ENCODE measurements at places on chromosomes 11 and 22.

DNA sequence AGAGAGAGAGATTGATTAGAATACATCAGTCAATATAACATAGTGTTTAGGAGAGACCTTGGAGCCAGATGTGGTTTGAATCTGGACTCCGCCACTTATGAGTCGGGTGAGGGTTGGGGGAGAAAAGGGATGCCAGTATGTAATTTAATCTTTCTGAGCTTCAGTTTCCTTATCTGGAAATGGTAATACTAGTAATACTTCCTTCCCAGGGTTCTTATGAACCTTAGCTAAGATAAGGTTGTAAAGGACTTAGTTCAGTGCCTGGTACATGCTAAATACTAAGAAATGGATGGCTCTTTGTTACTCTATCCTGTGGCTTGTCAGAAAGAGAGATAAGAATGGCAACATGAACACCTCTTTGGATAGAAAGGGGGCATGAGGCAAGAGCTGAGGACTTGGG, 226.1 kb upstream of the NARS2 start:
- no peak for DNase-seq

DNA sequence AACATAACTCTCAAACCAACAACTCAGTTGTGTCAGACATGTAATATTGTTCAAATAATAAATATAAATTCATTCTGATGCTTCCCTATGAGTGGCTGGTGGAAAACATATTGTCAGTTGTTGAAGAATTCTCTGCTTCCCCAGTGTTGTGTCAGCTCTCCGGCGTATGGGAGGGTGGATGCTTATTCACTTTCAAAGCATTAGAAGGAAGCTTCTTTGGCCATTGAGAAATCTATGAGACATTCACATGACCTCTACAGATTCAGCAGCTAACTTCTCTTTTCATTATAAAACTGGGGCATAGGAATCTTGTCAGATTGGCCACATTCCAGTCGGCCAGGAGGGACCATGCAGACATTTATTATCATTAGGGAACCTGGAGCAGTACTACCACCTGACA, 2.9 kb downstream of the OR51V1 start:
- DNase-seq, result no peak

- peak; percentile 23 for DNase-seq
Observed at GRCh38 chr22:39146256-39147101, 6.0 kb downstream of the CBX7 start.

- no peak for DNase-seq
Observed at GRCh38 chr22:37356922-37357321, 70.4 kb downstream of the ELFN2 start.

GRCh38 chr11:125463590-125464269, 32.3 kb downstream of the FEZ1 start:
- no peak for DNase-seq

- DNase-seq, result no peak
Observed at GRCh38 chr11:1473011-1473628, 13.5 kb downstream of the MOB2 start.

GRCh38 chr11:66242095-66242765, 26.2 kb upstream of the RAB1B start:
- DNase-seq, result no peak

DNA sequence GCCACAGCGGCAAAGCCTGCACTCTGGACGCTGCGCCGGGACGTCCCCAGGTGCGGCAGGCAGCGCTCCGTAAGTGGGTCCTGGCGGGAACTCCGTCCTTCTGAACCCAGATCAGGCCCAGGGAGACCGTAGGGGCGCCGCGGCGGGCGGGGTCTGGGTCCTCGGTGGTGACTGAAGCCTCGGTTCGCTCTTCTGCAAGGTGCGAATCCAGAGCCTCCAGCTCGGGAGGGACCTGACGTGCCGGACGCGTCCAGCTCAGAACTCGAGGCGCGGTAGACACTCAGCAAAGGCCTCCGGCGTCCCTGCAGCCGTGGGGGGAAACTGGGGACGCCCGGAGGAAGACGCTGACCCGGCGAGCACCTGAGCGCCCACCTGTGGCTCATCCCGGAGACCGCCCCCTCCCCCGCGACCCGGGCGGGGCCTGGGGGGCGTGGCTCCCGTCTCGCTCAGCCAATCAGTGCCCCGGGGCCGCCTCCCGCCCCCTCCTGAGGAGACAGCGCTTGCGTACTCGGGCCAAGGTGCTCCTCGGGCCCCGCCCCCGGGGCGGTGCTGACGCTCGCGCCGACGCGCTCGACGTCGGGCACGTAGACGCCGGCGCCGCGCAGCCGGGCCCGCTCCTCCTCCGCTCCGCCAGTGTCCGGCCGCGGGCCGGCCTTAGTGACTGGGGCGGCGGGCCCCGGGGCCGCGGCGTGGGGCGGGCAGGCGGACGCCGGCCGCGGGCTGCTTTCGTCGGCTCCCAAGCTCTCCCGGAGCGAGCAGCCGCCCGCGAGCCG, at the start of gene PPFIA1:
Gene PPFIA1, plus strand, starts transcription at position 587 of the 773 bp plus-strand sequence. CDS start 1,483 bp downstream, outside the sequence.
- DNase-seq, result peak; percentile 94

- no peak for DNase-seq
Observed at GRCh38 chr11:58059007-58059350, 28.2 kb downstream of the OR6Q1 start.

GRCh38 chr11:34275486-34275885, 82.3 kb downstream of the ABTB2 start:
- DNase-seq, result no peak

DNA sequence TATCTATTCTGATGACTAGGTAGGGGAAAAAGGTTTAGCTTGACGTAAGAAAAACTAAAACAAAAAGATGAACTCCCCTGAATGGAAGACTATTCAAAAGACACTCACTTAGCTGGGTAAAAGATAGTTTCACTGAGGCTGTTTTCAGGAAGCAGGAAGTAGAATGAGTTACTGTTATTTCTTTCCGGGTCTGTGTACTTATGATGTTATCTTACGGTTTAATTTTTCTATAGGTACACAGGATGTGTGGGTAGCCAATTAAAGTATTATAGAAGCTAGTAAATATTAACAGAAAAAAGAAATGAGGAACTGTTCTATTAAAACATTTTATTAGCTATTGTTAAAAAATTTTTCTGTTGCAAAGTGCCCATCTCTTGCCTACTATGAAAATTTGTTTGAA, 45.8 kb upstream of the MMP7 start:
- no peak for DNase-seq

- no peak for DNase-seq
Observed at GRCh38 chr11:58490827-58491226, 17.1 kb downstream of the OR5B21 start.

GRCh38 chr11:124167826-124168231, 15.3 kb upstream of the OR10D3 start:
- DNase-seq, result no peak

DNA sequence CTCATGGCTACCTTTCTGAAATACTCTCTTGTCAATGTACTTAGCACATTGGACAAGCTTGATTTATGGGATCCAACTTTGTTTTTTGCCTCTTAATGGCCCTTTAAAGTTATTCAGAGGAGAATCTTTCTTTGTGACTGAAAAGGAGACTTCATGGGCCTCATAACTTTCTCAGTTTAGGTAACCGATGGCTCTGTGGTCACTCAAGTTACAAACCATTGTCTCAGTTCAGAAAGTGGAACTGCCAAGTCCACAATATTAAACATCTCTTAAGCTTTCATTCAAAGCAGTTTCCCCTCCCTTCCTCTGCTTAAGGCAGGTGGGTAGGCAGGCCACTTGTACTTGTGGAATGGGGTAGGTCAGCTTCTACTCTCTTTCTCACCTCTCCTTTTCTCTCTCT, 12.3 kb upstream of the ARL14EP start:
- DNase-seq, result no peak

DNA sequence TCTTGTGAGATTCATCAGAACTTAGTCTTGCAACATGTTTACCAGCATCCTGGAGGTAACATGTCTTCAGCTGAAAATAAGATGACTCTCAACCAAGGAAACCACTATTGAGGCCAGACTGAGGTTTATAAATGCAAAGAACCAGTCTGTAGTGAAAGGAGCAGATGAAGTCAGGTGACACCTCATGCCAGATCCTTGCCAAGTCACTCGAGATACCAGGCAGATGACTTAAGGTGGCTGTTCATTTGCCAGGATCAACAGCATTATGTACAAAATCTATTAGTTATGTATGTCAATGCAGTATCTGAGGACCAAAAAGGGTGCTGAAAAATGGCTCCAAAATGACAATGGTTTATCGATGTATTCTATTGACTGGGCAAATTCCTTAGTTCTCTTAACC, 100.0 kb upstream of the SOX6 start:
- no peak for DNase-seq

GRCh38 chr22:33242078-33242477, 183.9 kb upstream of the SYN3 start:
- no peak for DNase-seq

DNA sequence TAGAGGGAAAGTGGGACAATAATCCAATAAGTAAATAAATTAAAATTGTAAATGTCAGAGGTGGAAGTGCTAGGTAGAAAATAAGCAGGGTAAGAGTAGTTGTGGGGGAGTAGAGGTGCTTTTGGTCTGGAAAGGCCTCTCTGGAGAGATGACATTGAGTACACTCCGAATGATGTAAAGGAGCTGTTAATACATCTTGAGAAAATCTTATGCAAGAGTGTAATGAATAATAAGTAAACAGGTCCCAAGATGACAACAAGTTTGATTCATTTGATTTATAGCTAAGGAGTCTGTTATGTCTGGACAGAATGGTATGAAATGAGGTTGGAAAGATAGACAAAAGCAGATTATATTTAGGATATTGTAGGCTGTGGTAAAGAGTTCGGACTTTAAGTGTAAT, 87.5 kb downstream of the TMEM135 start:
- no peak for DNase-seq

DNA sequence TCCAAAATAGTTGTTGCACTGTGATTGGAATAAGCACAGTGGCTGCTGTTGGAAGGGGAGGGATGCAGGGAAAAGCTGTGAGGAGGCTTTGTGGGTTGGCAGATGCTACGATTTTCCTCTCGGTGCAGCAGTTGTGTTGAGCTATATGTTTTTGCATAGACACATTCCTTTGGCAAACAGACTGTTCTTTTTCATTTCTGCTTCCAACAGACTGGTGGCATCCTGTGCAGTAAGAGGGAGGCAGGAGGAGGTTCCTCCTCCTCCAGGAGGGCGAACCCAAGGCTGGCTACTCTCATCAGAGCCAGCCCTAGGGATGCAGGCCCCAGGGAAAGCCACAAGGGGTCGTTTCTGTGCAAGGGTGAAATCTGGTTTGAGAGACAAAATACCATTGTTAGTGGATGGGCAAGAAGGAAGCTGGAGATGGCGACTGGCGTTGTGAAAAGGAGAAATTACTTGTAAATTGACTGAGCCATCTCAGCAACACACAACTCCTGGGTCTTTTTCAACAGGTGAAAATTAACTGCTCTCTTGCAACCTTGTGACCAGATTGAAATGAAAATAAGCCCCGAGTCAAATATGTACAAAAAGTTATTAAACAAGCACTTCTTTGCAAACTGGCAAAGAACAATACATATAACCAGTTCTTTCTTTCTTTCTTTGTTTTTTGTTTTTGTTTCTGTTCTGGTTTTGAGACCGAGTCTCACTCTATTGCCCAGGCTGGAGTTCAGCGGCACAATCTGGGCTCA, 26.5 kb upstream of the UBASH3B start:
- DNase-seq, result no peak

- no peak for DNase-seq
Observed at GRCh38 chr11:36097219-36097650, 153.4 kb downstream of the LDLRAD3 start.

DNA sequence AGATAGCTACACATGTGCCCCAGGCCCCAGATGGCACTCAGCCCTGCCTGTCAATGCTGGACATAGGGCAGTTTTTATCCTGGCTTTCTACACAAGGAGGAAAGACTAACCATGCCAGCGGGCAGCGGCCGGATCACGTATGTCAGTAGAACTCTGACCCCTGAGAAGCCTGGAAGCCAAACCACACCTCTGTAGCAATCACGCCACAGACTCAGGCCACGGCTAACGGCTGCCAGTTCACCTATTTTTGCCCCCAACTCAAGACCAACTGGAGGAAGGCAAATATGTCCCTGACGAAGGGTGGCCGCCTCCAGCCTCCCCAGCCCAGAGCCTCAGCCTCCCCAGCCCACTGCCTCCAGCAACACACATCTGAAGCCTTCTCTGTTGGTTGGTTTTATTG, 7.2 kb upstream of the CD81 start:
- no peak for DNase-seq

- DNase-seq, result no peak
Observed at GRCh38 chr11:536841-537621, at the start of gene LRRC56. LRRC56 (plus strand) TSS chr11:537527; CDS start chr11:540685, 3,158 bp downstream.

DNA sequence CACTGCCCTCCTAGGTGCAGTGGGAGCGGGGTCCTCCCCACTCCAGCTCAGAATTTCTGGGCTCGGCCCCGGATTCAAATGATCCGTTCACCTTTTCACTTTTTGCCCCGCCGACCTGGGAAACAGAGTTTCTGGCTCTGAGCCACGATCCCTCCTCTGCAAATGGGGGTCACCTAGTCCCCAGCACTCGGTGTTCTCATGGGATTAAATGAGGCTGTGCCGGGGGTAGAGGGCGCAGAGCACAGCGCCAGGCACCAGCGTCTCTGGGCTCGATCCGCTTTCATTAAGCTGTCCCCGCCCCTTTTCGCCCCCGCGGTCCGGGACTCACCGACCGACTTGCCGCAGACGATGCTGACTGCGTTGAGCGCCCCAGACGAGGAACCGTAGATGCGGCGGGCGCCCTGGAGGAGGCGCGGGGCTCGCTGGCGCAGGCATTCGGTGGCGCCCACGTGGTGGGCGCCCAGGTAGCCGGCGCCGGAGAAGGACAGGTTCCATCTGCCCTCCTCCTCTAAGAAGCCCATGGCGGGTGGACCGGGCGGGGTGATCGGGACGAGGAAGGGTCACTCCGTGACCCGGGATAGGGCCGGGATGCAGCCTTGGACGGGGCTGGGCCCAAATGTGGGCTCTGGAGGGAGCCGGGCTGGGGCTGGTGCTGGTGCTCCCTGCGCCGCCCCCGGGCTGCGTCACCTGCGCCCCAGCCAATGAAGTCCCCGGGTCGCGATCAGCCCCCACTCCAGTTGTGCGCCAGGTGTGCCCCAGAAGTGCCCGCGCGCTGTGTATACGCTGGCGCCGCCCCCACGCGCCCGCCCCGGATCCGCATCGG, at the start of gene PNPLA5:
Gene PNPLA5, minus strand, starts transcription at position 654 of the 823 bp plus-strand sequence. Its CDS starts 133 bp downstream, at position 521.
- DNase-seq, result no peak

DNA sequence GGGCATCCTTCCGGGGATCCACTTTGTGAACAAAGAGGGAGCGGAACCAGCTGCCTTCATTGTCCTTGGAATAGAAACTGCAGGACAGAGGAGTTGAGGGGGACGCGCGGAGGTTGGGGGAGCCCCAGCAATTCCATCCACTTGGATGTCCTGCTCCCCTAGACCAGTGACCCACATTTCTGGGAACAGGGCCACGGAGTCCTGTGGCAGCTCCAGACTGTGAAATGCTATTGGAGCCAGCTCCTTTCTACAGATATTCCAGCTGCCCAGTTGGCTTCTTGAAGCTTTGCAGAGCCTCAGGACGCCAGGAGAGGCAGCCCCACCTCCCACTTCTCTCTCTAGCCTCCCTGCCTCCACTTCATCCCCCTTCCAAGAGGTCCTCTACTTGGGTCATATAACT, 10.5 kb downstream of the NIPSNAP1 start:
- DNase-seq, result no peak

DNA sequence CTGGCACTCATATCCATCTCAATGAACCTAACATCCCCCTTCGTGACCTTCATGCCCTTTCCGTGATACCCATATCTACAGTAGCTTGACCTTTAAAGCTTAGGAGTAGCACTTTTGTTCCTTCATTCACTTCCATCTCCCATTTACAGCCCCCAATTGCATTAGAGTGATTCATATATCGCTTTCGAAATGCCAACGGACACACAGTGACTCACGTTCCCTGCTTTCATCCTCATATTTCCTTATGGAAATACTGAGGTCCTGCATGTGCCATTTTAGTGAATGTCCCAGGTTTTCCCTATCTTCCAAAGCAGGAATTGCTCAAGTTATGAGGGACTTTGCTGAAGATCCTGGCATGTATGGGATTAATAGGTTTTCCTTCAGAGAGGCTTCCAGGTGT, 44.3 kb upstream of the CEP126 start:
- no peak for DNase-seq
